M059J (cell line): ENCODE measurements at places on chromosomes 13 and 19.

DNA sequence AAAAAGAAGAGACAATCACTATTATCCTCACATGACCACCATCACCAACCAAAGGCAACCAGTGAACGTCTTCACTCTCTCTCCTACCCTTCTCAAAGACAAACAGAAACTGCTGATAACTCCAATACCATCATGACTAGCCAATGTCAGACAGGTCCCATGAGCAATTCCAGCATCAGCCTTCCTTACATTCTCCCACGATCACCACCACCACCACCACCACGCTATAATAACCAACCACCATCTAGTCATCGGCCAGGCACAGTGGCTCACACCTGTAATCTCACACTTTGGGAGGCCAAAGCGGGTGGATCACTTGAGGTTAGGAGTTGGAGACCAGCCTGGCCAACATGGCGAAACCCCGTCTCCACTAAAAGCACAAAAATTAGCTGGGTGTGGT lies 3.9 kb downstream of the MYO1F start:
- no peak for DNase-seq

- no peak for DNase-seq
Measured at GRCh38 chr19:57053401-57053800, 66.4 kb upstream of the USP29 start.

- no peak for DNase-seq
Measured at GRCh38 chr19:10317857-10318462, 2.1 kb upstream of the FDX2 start.

DNA sequence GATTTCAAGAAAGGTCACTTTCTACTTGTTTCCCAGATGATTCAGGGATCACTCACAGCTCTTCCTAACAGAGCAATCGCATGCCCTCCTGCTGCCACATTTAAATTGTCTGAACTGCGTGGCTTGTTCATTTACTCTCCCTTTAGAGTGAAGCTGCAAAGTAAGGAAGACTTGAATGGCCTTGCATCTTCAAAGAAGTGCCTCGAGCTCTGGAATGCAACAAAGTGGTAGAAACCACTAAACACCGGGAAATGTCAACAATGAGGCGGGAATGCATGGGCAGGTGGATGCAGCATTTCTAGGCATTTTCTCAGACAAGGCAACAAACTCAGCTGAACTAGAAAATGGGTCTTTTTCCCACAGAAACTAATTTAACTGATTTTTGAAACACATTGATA lies 10.3 kb upstream of the DACH1 start:
- DNase-seq, result no peak

- DNase-seq, result no peak
Measured at GRCh38 chr19:45637890-45638667, 1.1 kb downstream of the EML2 start.

DNA sequence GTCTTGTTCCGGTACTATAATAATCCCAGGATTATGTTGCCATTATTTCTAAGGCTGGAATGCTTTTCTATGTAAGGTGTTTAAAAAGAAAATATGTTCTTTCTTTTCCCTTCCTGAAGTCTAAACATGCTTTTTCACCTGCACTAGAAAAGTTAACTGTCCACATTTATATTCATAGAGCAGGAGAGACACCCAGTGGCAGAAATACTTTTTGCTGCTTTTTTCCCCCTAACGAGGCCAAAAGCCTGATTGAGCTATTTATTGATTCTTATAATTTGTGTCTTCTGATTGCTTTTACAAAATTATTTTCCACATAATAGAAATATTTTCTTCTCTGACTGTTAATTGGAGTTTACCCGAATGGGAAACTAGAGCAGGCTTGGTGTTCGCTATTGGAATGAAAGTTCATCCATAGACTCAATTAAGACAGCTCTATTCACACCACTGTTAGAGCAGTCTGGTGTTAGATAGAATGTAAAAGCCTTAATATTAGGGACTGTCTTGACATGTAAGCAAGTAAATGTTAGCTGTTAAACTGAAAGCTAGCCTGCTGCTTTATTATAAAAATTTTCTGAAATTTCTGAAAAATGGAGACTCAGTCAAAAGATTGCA lies 15.8 kb downstream of the GPR180 start:
- no peak for DNase-seq

- DNase-seq, result no peak
Measured at GRCh38 chr19:18895824-18896341, at the start of gene CERS1. Gene CERS1, minus strand, starts transcription at chr19:18896158. Its CDS starts 86 bp downstream, at chr19:18896072.

- peak; percentile 24 for DNase-seq
Measured at GRCh38 chr13:101401196-101401595, 15.1 kb downstream of the NALCN start.

DNA sequence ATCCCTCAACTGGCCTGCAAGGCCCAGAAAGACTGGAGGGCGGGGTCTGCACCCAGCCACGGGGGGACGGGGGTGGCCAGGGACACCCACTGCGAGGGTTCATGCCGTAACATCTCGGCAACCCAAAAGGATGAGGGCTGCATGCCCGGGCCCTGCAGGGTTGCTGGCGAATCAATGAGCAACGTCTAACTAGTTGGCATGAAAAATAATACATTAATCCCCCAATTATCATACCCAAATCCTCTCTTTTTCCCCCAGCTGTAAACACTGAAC lies 232.2 kb downstream of the TUBA3C start:
- no peak for DNase-seq

- DNase-seq, result no peak
Measured at GRCh38 chr19:45071969-45072790, 4.1 kb downstream of the ZNF296 start.

GRCh38 chr13:98690348-98691022 lies 62.0 kb downstream of the SLC15A1 start:
- DNase-seq, result no peak

DNA sequence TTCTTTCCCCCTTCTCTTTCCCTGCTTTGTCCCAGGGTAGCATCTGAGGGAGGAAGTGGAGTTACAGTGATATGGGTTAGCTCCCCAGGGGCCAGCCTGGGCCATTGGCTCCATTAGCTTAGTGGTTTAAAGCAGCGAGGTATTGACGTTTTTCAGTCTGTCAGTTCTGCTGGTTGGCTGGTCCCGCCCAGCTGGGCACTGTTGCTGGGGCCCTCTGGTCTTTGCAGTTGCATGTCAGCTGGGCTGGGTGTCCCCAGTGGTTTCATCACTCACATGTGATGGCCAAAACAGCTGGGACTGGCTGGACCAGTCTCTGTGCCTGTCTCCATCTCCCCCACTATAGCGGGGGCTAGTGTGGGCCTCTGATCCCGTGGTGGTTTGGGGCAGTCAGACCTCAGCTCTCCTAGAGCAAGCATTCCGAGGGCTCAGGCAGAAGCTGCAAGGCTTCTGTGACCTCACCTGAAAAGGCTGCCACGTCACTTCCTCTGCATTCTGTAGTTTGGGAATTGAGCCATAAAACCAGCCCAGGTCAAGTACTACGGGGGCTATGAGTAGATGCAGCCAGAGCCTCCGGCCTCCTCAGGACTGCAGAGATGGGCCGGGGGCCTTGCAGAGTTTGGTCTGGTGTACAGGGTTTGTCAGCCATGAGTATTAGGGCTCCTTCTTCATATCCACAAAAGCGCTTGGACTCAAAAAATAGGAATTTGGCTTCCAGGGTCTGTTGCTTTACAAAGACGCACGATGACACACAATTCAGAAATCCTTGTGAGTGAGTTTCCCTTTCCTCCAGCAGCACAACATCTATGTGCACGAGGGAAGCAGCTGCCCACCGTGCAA lies 30.0 kb downstream of the TSSK6 start:
- DNase-seq, result no peak

DNA sequence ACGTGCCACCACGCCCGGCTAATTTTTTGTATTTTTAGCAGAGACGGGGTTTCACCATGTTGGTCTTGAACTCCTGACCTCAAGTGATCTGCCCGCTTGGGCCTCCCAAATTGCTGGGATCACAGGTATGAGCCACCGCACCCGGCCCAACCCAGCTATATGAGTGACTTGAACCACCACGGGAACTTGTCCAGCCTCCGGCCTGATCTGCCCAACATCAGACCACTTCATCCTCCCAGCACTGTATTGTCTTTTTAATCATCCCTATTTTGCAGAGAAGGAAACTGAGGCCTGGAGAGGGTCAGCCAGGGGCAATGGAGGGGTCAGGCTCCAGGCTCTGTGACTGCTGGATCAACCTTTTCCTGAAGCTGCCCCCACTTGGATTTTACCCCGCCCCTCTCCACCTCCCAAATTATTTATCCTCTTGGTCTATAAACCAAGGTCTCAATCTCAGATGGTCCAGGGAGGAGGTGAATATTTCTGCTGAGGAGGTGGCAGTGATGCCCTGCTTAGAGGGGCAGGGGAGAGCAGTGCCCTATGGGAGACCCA lies 893 bp upstream of the PLIN3 start:
- no peak for DNase-seq

DNA sequence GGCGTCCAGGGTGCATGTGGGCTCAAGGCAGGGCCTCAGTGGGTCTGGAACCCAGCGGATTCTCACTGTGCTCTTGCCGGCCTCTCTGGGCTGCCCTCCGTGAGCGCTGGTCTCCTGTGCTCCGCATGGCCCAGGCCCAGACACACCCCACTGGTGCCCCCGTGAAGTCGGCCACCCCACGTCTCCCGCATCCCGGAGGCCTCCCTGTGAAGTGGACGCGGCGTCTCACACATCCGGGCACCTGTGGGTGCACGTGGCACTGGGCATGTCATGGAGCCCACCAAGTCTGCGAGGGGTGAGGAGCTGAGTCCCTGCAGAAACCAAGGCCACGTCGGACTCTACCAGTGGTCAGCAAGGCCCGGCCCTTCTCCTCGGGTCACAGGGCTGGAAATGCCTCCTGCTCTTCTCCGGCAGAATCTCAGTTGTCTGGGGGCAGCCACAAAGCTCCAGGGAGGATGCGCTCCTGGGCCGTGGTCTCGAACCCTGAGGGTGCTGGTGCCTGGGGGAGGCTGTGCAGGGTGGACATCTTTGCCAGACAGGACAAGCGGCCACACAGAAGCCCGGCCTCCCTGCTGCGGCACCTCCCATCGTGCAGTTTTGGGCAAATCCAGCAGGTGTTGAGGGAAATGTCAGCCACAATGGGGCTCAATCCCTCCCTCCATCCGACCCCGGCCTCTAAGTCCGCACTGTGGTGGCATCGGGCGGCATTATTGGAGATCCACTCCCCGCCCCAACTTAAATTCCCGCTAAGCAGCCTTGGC lies 2.2 kb downstream of the C13orf46 start:
- DNase-seq, result no peak

DNA sequence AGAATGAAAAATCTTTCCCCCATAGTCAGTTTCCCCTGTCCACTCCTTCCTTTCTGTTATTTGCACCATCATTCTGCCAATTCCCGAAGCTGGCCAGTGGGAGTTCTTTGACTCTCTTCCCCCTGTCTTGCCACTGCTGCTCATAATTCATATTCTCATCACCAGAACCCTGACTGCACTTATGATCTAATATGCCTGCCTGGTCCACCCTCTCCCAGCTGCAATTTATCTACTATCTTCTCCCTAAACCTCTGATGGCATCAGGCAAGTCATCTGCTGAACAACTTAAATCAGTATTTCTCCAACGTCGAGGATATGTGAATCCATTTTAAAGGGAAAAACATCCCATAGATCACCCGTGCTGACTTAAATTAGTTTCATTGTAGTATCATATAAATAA lies 458.0 kb upstream of the GPC6 start:
- no peak for DNase-seq

DNA sequence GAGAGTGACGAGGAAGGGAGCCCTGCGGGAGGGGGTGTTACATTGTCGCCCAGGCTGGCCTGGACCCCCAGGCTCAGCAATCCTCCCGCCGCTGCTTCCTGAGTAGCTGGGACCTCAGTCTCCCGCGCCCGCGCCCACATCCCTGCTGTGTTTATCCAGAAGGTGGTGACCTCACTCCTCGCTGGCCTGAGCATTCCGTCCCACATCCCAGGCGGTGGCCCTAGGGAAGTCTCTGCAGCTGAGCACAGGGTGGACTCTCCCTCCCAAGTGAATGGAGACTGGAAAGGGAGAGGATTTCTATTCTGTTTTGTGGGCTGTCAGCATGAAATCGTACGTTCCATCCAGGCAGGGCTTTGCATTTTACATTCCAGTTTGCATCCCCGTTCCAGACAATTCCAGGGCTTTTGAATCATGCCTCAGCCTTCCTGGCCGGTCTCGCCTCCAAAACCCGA lies 401 bp upstream of the ZNF765 start:
- DNase-seq, result peak; percentile 83

DNA sequence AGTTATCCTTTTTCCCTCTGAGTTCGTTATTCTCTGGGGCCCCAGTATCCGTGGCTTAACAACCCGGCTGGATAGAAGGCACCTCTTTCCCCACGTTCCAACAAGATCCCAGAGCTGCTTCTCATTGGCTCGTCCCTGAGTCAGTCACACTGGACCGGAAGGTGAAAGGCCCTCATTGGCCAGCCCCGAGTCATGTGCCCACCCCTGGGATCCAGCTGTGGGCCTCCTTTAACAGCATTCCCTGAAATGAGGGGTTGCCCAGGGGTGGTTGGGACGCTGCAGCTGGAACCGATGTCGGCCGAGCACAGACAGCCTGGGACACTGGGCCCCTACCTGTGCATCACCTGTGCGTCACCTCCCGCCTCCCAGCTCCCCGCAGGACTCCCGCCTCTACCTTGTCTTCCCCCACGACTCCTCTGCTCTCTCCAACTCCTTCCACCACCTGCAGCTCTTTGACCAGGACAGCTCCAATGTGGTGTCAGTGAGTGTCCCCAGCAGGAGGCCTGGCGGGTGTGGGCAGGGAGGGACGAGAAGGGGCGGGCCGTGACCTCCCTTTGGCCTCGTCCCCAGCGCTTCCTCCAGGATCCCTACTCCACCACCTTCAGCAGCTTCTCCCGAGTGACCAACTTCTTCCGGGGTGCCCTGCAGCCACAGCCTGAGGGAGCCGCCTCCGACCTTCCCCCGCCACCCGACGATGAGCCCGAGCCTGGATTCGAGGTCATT lies 4.3 kb downstream of the TBC1D17 start:
- DNase-seq, result no peak

DNA sequence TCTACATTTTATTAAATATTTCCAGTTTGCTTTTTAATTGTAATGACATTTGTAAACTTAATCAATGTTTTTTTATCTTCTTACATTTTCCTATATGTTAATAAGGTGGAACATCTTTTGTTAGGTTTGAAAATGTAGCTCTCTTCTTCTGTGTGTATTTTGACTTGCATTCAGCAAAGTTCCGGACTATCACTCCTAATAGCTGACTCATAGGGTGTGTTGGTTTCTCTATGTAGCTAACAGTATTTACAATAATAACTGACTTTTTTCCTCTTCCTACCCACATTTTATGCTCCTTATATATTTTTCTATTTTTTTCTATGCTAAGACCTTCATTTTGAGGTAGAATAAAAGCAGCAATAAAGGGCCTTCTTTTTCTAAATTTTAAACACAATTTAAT lies 28.1 kb downstream of the MYO16 start:
- no peak for DNase-seq

DNA sequence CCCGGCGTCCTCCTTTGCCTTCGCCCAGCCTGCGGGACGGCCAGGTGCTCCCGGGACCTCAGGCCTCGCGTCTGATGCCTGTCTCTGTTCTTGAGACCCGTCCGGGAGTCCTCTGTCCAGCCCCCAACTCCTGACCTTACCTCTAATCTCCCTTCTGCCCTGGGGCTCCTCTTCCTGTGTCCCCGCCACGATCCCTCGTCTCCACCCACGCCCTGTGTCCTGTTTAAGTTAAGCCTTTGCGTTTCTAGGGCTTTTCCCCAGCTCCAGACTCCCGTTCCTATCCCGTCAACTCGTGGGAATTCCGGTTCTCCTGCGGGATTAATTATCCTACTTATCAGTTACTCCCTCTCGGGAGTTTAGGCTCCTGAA lies 686 bp downstream of the LENG8 start:
- no peak for DNase-seq

- peak; percentile 6 for DNase-seq
Measured at GRCh38 chr13:104869501-104869900, 1666.0 kb downstream of the EFNB2 start.

GRCh38 chr19:30163663-30164062 lies 208.5 kb upstream of the ZNF536 start:
- no peak for DNase-seq
